ENCODE measurements at places on chromosomes 6 and 20.

GRCh38 chr6:14025160-14025559, 92.4 kb upstream of the CD83 start:
- no peak for DNase-seq

DNA sequence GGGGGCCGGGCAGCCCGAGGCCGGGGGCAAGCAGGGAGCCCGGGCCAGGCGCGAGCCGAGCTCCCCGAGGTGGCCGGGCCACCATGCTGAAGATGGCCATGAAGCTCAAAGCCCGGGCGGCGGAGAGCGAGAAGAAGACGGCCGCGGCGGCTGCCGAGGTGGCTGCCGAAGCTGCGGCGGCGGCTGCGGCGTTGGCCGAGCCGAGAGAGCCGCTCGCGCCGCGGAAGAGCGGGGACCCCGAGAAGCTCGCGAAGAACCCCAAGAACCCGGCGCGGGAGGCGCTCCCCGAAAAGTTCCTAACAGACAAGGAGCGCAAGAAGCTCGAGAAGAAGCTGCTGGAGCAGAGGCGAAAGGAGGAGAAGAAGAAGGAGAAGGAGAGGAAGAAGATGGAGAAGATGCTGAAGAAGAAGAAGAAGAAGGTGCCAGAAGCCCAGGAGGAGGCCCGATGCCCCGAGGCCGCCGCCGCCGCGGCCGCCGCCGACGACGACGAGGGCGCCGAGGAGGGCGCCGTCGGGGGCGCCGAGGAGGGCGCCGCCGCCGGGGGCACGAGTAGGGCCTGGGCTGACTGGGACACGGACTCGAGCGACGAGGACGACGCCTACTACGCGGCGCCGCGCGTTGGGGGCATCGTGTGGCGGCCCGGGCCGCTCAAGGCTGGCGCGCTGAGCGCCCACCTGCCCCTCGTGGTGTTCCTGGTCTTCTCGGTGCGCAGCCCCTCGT, 37.4 kb downstream of the GNAS start:
- DNase-seq: no peak

DNA sequence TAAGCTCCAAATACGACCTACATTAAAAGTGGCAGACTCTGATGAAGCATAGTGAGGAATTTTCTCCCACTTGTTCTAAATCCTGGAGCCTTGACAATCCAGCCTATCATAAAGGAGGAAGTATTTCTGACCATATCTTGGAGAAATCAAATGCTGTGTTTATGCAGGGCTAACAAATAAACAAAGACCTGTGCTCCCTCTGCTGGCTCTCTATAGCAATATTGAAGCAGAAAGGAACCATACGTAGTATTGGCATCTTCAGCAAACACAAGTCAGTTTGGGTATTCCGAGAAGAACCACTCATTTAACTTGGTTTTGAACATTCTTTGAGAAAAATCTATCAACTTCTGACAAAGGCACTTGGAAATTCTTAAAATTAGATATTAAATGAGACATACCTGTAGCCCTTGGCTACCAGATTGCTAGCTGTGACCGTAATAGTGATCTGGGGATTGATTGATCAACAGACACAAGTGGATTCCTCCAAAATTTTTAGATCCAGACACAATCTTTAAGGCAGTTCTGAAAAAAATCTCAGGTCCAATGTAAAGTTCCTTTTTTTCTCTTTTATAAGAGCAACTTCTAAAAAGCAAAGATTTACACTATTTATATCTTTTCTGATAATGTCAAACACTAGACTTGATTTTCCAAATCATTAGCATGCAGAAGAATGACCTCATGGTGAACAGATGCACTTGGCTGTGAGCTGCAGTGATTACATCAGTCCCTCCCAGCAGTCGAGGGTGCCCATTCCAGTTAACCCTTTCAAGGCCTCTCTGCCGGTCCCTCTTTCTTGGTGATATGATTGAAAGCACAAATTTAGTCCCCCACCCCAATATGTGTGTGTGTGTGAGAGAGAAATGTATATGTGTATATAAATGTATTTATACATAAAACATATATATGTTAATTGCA, 40.2 kb downstream of the INSM1 start:
- DNase-seq: no peak

DNA sequence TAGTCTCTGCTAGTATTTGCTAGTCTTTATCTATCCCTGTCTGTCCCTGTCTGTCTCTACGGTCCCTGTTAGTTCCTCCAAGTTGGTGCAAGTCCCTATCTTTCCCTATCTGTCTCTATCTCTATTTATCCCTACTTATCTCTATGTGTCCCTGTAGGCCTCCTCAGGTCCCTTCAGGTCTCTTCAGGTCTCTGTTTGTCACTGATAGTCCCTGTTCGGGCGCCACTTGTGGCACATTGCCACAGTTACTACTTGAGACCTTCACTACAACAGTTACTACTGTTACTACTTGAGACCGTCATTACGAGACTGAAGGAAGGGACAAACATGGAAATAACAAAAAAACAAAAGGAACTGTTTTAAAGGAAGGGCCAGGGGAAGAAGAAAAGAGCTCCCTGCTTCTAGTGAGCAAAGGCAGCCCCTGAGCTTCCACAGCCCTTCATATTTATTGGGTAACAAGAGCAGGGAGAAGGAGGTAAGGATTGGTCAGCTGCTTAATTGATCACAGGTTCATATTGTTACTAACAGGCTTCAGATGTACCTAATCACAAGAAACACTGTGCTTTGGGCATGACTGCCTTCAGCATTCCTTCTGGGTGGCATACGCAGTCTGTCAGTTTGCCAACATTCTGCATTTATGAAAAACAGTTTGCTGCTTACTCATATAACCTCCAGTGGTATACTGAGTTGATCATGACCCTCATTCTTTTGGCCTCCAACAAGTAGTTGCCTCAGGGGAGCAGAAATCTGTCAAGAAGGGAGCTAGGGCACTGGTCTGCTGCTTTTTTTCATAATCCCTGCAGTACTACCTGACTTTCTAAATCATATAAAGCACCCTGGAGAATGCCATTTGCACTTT, 8.4 kb downstream of the EPB41L2 start:
- DNase-seq: no peak

- DNase-seq: no peak
Observed at GRCh38 chr20:5535125-5535756, 215.0 kb upstream of the SHLD1 start.

GRCh38 chr20:40414843-40415615, 274.0 kb downstream of the MAFB start:
- DNase-seq: no peak

GRCh38 chr6:21469213-21469612, 124.3 kb upstream of the SOX4 start:
- no peak for DNase-seq

- DNase-seq: no peak
Observed at GRCh38 chr6:14401246-14401645, 283.7 kb downstream of the CD83 start.

GRCh38 chr6:134324141-134324540, 6.2 kb upstream of the SGK1 start:
- no peak for DNase-seq

Data from activated CD4-positive, alpha-beta T cell treated with anti-CD3 and anti-CD28 coated beads for 24 hours (primary cell).